Smooth muscle cell of the umbilical artery (primary cell): ENCODE measurements at places on chromosomes 5 and 9. TPM values are rescaled to one million over a fixed set of nuclear protein-coding genes. Genes with fewer than 3 reads are reported as not detected.

The GPR150 gene
- under 0.01 and 0.28 TPM in 2 replicates for total RNA-seq

The TEK gene
- 15.7 and 89.3 TPM in 2 replicates for total RNA-seq

The FOXD4L3 gene
- total RNA-seq: not detected in 2 replicates

The PLPP7 gene
- 5.3 and 6.1 TPM in 2 replicates for total RNA-seq

The IFNB1 gene
- 0.30 TPM in 1 of 2 replicates, not detected in the other for total RNA-seq

The LTC4S gene
- 0.59 and 1.0 TPM in 2 replicates for total RNA-seq

The MPDZ gene
- 97.9 and 100 TPM in 2 replicates for total RNA-seq

The HMGCS1 gene
- 144 and 189 TPM in 2 replicates for total RNA-seq

The CMYA5 gene
- under 0.01 and 0.28 TPM in 2 replicates for total RNA-seq

The PTGES gene
- total RNA-seq: 6.3 and 162 TPM in 2 replicates

The ROPN1L gene
- total RNA-seq: 0.14 and 0.30 TPM in 2 replicates

The C5orf52 gene
- total RNA-seq: not detected in 2 replicates

The RHOBTB3 gene
- 256 and 273 TPM in 2 replicates for total RNA-seq

The OR1J2 gene
- not detected in 2 replicates for total RNA-seq

The CCIN gene
- total RNA-seq: 2.7 and 4.8 TPM in 2 replicates

The GARIN3 gene
- total RNA-seq: not detected in 2 replicates

The TERT gene
- total RNA-seq: not detected in 2 replicates

The ARID3C gene
- 0.18 TPM in 1 of 2 replicates, not detected in the other for total RNA-seq
